ENCODE measurements at places on chromosomes 13 and 19. TPM values are rescaled to one million over a fixed set of nuclear protein-coding genes. Genes with fewer than 3 reads are reported as not detected.

Gene SYNE4
- total RNA-seq, result 0.56 TPM

Gene HSD17B14
- 21.3 TPM for total RNA-seq

Gene PGLYRP2
- not detected for total RNA-seq

Gene LRP3
- total RNA-seq, result 79.7 TPM

Gene DCT
- 3.1 TPM for total RNA-seq

Gene KLHL1
- 0.99 TPM for total RNA-seq

Gene RFPL4A
- total RNA-seq, result not detected

Gene C19orf67
- not detected for total RNA-seq

Gene MEIOSIN
- not detected for total RNA-seq

Gene LRRC25
- total RNA-seq, result 2.3 TPM
